ENCODE measurements at places on chromosomes 6 and 20.

- no peak for DNase-seq
Measured at GRCh38 chr6:9494864-9495263, 920.0 kb downstream of the TFAP2A start.

GRCh38 chr6:169024047-169024660 is 229.5 kb downstream of the THBS2 start:
- DNase-seq: no peak

GRCh38 chr6:159913862-159914564 is 23.2 kb downstream of the MAS1 start:
- DNase-seq: no peak

DNA sequence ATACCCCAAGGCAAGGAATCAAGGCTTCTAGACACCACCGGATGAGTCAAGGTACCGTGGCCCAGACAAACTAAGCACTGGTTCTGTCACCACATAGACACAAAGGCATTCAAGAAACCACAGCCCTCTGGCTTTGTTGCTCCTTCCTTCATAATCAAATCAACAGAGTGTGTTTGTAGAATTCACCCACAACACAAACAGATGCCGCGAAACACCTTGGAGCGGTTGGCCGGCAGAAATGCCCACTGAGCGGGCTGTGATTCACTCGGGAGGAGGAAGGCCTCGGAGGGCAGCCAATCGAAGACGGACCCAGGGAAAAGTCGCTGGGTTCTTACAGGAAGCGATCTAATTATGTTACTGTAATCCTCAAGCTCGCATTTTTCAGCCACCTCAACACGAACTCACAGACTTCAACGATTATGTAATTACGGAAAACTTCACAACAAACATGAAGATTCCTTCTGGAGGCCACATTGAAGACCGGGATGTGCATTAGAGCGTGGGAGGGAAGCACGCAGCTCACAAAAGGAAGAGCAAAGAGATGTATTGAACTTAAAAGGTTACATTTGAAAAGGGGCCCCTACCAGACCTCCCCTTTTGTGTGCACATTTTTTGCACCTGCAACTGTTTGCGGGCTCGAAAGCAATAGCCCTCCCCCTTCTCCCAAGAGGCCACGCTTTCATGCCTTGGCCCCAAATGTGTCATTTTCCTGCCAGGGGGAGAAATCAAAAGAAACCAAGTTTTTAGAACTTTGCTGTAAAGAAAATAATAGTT is 184.7 kb upstream of the PREP start:
- DNase-seq: peak; percentile 71

DNA sequence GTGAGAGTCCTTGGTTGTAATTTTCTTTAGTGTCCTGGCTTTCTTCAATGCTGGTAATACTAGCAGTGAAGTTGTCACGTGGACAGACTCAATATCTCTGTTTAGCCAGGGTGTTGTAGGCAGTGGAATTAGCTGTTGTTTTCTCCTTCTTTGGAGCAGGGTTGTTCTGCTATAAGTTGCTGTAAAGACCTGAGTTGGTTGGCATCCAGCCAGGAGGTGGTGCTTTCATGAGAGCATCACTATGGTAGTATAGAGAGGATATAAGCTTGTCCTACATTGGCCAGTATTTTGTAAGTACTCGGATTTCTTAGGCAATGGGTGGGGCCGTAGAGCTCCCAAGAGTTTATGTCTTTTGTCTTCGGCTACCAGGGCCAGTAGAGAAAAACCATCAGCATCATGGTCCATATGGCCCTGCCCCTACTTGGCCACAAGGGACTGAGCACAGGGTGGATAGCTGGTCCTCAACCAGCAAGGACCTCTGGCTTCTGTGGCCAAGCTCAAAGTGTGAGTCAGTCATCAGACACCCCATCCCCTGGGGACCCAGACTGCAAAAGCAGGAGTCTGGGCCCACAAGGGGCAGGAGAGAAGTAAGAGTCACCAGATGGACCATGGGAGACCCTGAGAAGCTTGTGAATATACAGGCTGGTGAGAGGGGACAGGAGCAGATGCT is 127.9 kb upstream of the NXT1 start:
- DNase-seq: no peak

DNA sequence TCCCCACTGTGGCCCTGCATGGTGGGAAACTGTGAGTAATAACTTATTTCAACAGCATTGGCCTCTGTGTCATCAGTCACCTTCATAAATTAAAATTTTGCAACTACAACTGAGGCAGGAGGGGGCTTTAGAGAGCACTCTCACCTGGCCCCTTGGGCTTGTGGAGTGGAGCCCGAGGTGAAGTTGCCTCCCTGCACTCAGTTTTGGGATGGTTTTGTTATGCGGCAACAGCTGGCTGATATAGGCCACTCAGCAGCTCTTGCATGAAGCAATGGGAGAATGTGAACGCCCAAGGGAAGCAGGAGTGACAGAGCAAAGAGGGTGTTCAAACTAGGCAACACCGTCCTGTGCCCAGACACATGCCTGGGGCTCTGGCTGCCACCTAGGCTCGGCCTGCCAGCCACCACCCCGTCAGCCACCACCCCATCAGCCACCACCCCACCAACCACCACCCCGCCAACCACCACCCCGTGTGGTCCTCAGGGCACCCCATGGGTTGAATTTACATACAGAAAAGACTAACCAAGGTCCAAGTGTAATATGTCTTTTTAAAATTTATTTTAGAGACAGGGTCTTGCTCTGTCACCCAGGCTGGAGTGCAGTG is 4.3 kb upstream of the GFRA4 start:
- peak; percentile 42 for DNase-seq

DNA sequence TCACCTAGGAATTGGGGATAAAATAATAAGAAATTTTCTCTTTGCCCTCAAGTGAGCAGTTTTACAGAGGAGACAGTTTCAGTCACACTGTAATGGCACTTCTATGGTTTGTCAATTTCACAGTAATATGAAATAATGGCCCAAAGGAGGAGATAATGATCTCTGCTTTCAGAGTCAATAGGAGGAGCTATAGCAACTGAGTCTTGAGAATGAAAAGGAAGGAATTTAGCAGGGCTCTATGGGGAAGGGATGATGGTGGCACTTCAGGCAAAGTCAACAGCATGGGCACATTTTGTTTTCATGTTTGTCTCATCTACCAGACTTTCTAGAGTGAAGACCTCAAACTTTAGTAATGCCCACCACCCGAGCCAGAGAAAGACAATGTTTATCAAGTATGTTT is 138.3 kb upstream of the HMGN3 start:
- DNase-seq: no peak

GRCh38 chr6:56699066-56699654 is 56.5 kb upstream of the DST start:
- DNase-seq: no peak

- no peak for DNase-seq
Measured at GRCh38 chr6:163314791-163315470, 99.6 kb upstream of the QKI start.

DNA sequence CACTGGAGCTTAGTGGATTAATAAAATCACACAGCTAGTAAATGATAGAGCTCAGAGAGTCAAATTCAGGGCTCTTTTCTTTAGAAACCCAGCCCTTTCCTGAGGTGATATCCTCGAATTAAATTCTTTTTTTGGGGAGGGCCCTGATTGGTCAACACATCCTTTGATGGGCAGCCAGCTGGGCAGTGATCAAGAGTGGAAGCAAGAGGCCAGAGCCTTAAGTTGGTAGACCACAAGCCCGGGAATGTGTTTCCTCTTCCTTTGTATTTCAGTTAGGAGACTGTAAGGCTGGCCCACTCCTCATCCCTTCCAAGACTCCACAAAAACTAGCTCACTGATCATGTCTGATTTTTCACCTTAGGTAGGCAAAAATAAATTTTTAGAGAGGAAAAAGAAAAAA is 640.5 kb downstream of the DHX35 start:
- DNase-seq: no peak

GRCh38 chr6:107600121-107600520 is 110.2 kb downstream of the SOBP start:
- DNase-seq: no peak

GRCh38 chr6:5746759-5747130 is 260.0 kb downstream of the NRN1 start:
- DNase-seq: no peak

DNA sequence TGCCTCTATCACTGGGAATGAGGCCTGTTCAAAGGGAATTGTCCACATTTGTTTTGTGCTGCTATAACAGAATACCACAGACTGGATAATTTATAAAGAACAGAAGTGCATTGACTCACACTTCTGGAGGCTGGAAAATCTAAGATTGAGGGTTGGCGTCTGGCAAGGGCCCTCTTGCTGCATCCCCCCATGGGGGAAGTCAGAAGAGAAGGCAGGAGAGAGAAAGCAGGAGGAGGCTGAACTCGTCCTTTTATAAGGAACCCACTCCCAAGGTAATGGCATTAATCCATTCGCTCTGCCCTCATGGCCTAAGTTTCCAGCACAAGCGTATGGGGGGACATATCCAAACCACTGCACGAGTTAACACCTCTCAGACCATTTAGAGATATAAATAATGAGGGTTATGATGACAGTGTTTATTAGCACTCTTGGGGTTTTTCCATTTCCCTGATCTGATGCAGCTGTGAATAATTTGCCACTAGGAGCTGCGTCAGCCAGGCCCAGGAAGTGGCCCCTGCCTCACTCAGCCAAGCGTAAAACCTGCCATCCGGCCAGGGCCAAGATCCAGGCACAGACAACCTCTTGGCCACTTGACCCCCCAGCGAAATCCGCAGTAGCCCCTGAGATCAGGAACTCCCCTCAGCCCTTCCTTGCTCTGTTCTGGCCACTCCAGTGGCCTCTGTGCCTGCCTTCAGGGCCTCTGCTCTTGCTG is 14.2 kb upstream of the SLCO4A1 start:
- DNase-seq: peak; percentile 78

DNA sequence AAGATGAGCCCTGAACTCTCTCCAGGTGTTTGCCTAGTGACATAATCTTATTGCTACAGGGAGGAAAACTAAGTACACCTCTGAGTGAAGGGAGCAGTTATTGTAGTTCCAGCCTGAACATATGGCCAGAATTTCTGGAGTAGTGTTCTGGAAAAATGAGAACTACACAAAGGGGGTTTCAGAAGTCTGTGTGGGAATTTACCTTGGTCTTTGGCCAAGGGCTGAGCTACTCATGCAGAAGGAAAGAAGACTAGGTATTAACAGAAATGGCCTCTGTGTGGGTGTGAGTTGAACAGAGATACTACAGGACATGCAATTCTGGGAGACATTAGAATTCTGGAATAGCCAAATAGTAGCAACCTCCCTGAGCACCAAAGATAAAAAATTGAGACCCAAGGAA is 1009.7 kb upstream of the GJE1 start:
- DNase-seq: no peak

DNA sequence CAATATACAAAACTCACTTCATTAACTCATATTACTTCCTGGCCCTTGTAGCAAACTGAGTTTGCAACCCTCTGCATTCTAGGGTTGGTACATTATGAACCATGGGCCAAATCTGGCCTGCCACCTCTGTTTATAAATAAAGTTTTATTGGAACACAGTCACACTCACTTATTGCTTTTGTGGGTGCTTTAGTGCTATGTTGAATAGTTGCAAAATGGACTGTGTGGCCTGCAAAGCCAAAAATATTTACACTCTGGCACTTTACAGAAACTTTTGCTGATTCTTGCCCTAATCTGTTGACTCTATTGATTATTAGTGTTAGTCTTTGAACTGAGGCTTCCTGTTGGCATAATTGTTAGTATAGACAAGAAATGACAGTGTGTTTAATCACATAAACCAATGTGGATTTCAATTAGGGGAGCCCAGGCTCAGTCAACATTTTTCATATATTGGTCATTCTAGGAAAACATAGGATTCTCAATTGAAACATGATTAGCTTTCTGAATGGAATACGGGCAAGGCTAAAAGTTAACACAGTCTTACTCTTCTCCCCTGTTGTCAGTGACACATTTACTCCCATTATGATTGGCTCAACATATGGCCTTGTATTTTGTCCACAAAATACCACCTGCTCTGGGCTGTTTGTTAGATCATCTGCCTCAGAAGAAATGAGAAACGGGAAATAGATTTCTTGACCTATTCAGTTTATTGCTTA is 241.9 kb upstream of the ZFP64 start:
- DNase-seq: no peak
